ENCODE measurements at places on chromosomes 1 and 21. TPM values are rescaled to one million over a fixed set of nuclear protein-coding genes. Genes with fewer than 3 reads are reported as not detected.

POLR3C gene
- 42.9 TPM for total RNA-seq

AADACL3 gene
- not detected for total RNA-seq

MFAP2 gene
- total RNA-seq: 8.0 TPM

ST6GALNAC3 gene
- total RNA-seq: 0.44 TPM

FGR gene
- total RNA-seq: not detected

PGBD5 gene
- total RNA-seq: 0.11 TPM

SYF2 gene
- 47.0 TPM for total RNA-seq

PEAR1 gene
- 1.6 TPM for total RNA-seq

SLAMF7 gene
- total RNA-seq: not detected

AK5 gene
- 49.5 TPM for total RNA-seq

ANKRD35 gene
- 2.5 TPM for total RNA-seq

C1orf141 gene
- total RNA-seq: not detected

GPR161 gene
- 12.9 TPM for total RNA-seq

CEP170 gene
- total RNA-seq: 150 TPM

KCNK1 gene
- 32.8 TPM for total RNA-seq

DNALI1 gene
- total RNA-seq: 2.7 TPM
